Inflammatory macrophage treated with lipopolysaccharide for 4 hours (primary cell): ENCODE measurements at places on chromosomes 11 and 22.

- DNase-seq = peak; percentile 7
Measured at GRCh38 chr11:43367382-43368178, 8.9 kb downstream of the TTC17 start.

DNA sequence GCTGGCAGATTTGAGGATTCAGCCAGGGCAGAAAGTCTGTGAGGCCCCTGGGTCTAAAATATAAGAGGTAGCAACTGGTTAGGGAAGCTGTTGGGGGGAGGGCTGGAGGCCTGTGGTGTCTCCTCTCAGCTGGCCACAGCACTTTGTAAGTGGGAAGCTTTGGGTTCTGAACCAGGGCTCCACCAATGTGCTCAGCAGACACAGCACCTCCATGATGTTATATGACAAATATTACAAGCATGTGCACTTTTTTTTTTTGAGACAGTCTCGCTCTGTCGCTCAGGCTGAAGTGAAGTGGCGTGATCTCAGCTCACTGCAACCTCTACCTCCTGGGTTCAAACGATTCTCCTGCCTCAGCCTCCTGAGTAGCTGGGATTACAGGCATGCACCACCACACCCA, 8.0 kb downstream of the ARHGAP1 start:
- no peak for DNase-seq

- no peak for DNase-seq
Measured at GRCh38 chr11:1741741-1742140, 8.7 kb downstream of the IFITM10 start.

- no peak for DNase-seq
Measured at GRCh38 chr11:128323381-128323780, 264.0 kb downstream of the ETS1 start.

- no peak for DNase-seq
Measured at GRCh38 chr11:132655187-132655855, 877.0 kb downstream of the OPCML start.

GRCh38 chr11:78019808-78020207, 3.3 kb downstream of the KCTD14 start:
- no peak for DNase-seq

GRCh38 chr11:2397005-2397404, 3.5 kb upstream of the TSSC4 start:
- DNase-seq = no peak

DNA sequence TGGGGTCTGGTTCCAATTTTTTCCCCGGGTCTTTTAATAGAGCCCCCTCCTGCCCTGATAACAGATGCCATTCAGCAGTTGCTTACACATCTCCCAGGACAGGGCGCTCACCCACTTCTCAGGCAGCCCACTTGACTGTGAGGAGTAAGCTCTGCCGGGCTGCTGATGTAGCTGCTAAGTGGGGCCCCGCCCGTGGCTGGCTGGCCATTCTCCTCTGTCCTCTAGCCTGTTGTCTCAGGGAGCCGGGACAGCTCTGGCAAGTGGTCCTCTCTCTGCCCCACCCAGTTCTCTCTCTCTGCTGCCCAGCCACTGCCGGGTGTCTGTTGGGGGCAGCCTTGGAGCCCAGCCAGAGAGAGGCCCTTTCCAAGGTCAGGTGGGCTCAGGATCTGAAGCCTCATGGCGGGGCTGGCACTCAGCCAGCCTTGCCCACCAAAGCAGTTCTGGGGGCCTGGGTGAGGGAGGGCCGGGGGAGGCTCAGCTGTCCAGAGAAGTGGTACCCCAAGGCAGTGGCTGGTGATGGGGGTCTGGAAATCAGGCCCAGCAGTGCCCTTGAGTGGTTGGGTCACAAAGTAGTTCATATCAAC, 8.9 kb downstream of the KCNJ4 start:
- no peak for DNase-seq

- no peak for DNase-seq
Measured at GRCh38 chr22:19656541-19657251, 57.6 kb upstream of the SEPTIN5 start.

- no peak for DNase-seq
Measured at GRCh38 chr22:23495614-23496444, 84.3 kb downstream of the IGLL1 start.
